ENCODE measurements at places on chromosomes 6 and 20.

DNA sequence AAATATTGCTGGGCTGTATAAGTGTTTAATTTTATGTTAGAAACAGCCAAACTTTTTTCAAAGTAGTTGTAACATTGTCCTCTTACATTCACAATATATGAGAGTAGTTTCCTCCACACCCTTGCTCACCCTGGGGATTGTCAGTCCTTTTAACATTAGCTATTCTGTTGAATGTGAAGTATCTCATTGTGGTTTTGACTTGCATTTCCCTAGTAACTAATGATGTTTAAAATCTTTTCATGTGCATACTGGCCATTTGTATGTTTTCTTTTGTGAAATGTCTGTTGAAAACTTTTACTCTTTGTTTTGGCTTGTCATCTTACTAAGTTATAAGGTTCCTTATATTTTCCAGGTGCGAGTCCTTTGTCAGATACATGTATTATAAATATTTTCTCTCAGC is 32.9 kb downstream of the TRIM38 start:
- DNase-seq = no peak

DNA sequence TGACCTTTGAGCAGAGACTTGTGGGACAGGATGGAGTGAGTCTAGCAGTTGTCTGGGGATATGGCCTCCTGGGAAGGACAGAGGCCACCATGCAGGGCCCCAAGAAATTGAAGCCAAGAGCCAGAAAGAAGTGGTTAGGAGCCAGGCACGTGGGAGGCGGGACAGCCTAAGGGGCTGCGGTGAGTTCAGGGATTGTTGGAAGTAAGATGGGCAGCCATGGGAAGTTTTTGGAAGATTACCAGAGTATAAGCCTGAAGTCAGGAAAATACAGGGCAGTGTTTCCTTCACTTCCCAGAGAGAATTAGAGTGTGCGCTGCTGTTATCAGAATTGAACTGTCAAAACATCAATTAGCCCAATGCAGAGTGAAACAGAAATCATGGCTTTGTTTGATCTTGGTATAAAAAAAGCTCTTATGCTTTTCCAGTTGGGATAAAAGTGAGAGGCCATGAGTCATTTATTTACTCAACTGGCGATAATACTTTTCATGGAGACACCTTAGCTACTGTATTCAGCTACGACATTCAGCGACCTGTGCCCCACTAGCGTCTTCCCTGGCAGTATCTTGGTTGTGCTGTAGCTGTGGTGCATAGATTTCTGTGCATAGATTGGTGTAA is 66.9 kb downstream of the PHACTR2 start:
- DNase-seq = peak; percentile 72

GRCh38 chr6:169160855-169161560 is 92.6 kb downstream of the THBS2 start:
- no peak for DNase-seq

GRCh38 chr20:21312813-21313474 is 9.8 kb downstream of the XRN2 start:
- no peak for DNase-seq

DNA sequence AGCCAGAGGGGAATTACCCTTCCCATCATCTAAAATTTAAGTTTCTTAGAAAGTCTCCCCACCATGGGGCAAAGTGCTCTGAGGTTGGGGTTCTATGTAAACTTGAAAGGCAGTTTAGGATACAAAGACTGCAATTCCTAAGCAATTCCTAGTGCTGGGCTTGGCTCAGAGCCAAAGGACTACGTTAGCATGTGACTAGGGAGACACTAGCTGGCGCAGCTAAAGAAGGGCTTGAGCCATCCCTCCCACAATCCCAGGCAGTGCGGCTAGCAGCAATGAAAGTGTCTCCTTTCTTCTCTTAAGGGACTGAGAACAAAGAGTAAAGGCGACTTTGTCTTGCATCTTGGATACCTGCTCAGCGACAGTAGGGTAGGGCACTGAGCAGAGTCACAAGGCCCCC is 306.6 kb upstream of the FKBP1C start:
- no peak for DNase-seq

- DNase-seq = no peak
These were observed 100.4 kb downstream of the CD83 start for GRCh38 chr6:14217728-14218518.

DNA sequence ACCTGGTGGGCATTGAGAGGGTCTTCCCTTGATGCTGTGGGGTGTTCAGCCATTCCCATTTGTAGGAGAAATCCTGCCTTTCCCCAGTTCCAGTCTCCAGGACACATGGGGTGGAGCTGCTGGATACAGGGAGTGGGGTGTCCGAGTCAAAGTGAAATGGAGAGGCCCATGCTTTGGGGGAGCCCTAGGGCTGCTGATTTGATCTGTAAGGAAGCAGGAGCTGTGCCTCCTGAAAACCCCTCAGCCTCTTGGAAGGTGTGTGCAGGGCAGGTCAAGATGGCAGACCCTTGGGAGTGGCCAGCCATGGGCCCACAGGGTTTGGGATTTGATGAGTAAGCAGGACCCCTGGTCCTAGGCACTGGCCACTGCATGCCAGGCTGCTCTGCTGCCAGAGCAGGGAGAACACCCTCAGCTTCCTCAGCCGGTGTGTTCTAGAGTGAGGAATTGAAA is 82.0 kb downstream of the SERAC1 start:
- no peak for DNase-seq

- DNase-seq = no peak
These were observed 12.8 kb downstream of the SNX14 start for GRCh38 chr6:85580878-85581267.

DNA sequence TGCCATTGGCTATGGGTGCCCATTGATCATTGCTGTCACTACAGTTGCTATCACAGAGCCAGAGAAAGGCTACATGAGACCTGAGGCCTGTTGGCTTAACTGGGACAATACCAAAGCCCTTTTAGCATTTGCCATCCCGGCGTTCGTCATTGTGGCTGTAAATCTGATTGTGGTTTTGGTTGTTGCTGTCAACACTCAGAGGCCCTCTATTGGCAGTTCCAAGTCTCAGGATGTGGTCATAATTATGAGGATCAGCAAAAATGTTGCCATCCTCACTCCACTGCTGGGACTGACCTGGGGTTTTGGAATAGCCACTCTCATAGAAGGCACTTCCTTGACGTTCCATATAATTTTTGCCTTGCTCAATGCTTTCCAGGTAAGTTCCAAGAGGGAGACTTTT is 16.4 kb downstream of the ADGRF4 start:
- DNase-seq = peak; percentile 52

DNA sequence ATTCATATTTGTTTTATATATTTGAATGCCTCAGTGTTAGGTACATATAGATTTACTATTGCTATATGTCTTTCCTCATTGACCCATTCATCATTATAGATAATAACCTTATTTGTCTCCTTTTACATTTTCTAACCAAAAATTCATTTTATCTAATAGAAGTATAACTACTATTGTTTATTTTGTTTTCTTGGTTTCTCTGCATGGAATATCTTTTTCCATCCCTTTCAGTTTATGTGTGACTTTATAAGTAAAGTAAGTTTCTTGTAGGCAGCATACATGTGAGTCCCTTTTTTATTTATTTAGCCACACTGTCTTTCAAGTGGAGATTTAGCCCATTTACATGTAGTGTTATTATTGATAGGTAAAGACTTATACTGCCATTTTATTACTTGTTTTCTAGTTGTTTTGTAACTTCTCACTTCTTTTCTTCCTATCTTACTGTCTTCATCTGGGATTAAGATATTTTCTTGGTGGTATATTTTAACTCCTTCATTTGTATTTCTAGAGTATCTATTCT is 572.0 kb upstream of the MAN1A1 start:
- no peak for DNase-seq

DNA sequence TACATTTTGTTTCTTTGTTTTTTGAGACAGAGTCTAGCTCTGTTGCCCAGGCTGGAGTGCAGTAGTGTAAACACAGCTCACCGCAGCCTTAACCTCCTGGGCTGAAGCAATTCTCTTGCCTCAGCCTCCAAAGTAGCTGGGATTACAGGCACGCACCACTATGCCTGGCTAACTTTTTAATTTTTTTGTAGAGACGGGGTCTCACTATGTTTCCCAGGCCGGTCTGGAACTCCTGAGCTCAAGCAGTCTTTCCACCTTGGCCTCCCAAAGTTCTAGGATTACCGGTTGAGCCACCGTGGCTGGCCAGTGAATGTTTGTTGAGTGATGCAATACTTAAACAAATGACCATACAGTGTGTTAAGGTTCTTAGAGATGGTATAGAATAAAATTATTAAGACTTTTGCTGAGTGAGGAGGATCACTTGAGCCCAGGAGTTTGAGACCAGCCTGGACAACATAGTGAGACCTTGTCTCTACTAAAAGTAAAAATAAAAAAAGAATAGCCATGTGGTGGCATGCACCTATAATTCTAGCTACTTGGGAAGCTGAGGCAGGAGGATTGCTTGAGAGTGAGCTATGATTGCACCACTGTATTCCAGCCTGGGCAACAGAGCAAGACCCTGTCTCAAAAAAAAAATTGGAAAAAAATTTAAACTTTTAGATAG is 13.4 kb downstream of the CEP250 start:
- DNase-seq = no peak

DNA sequence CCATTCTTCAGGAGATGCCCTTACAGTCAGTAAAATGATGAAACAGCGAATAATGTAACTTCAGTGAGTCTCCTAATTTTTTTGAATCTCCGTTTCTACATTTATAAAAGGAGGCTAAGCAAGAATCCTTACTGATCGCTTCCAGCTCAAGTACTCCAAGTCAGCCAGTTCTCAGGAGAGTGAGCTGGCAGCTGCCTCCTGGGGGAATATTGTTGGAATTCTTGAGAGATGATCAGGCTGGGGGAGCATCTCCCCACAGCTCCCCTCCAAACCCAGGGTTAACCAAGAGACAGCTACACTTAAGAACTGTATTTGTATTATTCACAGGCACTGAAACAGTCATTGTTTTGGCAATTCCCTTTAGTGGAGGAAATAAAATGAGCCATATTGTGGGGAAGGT is 89.1 kb upstream of the PCSK2 start:
- no peak for DNase-seq

- no peak for DNase-seq
These were observed 3.3 kb downstream of the RARS2 start for GRCh38 chr6:87586371-87587077.

DNA sequence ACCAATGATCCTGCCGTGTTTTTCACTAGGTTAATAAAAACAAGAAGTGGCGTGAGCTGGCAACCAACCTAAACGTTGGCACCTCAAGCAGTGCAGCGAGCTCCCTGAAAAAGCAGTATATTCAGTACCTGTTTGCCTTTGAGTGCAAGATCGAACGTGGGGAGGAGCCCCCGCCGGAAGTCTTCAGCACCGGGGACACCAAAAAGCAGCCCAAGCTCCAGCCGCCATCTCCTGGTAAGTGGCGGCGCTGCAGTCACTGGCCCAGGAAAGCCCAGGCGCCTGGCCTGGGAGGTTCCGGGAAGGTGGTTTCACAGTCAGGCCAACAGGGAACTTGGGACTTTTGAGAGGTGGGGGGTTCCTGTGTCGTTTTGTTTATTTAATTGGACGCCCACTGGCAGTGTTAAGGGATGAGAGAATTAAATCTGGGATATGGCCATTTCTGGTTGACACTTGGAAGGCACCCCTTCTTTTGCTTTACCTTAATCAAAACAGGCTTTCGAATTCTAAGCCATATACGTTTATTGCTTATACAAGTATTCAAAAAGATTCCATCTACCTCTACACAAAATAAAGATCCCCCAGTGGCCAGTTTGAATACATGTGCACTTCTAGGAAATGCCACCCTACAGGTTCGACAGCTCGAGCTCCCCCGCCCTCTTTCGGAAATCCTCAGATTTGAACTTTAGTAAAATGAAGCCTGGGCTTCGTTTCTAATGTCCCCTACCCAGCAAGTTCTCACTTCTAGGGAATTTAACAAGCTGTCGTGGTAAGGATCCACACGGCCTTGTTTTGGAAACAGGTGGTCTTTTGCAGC is 138.9 kb downstream of the TMEM242 start:
- DNase-seq = peak; percentile 2

DNA sequence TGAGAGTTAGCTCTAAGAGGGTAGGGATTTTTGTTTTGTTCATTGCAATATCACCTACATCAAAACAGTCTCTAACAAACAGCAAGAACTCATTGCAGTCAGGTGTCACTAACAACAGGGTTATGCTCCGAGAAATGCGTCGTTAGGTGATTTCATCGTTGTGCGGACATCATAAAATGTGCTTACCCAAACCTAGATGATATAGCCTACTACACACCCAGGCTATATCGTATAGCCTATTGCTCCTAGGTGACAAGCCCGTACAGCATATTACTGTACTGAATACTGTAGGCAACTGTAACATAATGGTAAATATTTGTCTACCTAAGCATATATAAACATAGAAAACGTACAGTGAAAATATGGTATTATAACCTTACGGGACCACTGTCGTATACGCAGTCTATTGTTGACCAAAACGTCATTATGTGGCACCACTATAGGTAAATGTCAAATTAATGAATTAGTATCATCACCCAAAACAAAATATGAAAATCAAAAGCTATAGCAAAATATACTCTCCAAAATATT is 49.9 kb upstream of the TAB2 start:
- no peak for DNase-seq

- no peak for DNase-seq
These were observed 536.8 kb downstream of the QKI start for GRCh38 chr6:163951326-163951725.
